GM23248 (cell line): ENCODE measurements at places on chromosomes 16 and 17. TPM values are rescaled to one million over a fixed set of nuclear protein-coding genes. Genes with fewer than 3 reads are reported as not detected.

DNA sequence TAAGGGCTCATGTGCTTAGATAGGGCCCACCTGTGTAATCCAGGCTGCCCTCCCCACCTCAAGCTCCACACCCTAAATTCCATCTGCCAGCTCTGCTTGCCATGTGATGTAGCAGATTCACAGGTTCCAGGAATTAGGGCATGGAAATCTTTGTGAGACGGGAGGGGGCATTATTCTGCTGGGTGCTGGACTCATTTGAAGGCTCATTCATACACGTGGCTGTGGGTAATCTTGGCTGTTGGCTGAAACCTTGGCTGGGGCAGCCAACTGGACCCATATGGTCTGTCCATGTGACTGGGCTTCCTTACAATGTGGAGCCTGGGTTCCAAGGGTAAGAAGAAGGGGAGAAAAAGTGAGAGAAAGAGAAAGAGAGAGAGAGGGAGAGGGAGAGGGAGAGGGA is 115.1 kb downstream of the CYLD start:
- H3K4me3 ChIP-seq = no peak overlapping the region
- no peaks in the 10 kb centered on the region for H3K27me3 ChIP-seq
- H3K4me1 ChIP-seq = peaks cover 2% of the 10 kb centered on the region
- no peaks in the 10 kb centered on the region for H3K36me3 ChIP-seq

DNA sequence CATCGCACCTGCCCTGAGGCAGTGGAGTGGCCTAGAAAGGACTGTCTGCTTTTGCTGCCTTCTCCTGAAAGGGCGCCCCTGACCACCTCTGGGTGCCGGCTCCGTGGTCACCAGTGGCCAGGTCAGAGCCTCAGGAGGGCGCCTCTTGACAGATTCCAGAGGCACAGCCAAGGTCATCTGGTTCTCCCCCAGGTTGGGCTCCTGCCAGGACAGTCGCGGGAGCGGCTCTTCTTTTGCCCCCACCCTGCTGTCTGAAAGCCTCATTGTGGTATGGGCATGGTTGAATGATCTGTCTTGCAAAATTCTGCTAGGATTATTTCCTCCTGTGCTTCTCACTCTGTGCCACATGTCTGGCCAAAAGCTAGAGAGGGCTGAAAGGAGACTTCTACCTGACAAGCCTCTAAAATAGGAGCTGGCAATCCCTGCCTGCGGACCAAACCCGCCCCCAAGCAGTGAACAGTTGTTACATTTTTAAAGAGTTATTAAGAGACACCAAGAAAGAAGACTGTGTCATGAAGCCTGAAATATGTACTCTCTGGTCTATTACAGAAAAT is 82.8 kb downstream of the SNX29 start:
- no peaks in the 10 kb centered on the region for H3K36me3 ChIP-seq
- no peak for DNase-seq
- no peaks in the 10 kb centered on the region for H3K27me3 ChIP-seq
- H3K4me3 ChIP-seq = no peak overlapping the region
- H3K27ac ChIP-seq = no peak overlapping the region

- no peak overlapping the region for H3K4me3 ChIP-seq
- no peak overlapping the region for H3K27ac ChIP-seq
- no peaks in the 10 kb centered on the region for H3K27me3 ChIP-seq
- no peak for DNase-seq
- H3K36me3 ChIP-seq = no peaks in the 10 kb centered on the region
- H3K4me1 ChIP-seq = no peaks in the 10 kb centered on the region
These were observed 1509.2 kb downstream of the CDH11 start for GRCh38 chr16:63612462-63613227.

Gene MSLN
- not detected in 2 replicates for total RNA-seq

Gene SNX11
- 10.5 and 14.7 TPM in 2 replicates for total RNA-seq

Gene MEOX1
- total RNA-seq = not detected in 2 replicates

DNA sequence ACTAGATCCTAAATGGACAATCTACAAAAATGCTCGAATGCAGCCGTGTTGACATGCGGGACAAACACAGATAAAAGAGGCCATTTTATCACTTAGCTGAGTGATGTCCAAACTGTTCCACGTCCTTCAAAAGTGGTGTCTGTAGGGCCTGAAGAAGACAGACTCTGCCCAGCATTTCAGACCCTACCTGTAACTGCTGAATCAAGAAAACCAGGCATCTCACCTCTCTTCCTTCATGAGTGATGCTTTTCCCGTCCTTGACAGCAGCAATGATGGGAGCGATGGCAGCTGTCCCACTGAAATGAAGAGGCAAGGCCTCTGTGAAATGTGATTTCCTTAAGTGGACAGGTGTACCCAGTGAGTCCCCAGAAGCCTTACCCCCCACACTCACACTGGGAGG is 12.3 kb downstream of the ELAC2 start:
- H3K27me3 ChIP-seq = no peaks in the 10 kb centered on the region
- no peaks in the 10 kb centered on the region for H3K4me1 ChIP-seq
- no peak overlapping the region for H3K27ac ChIP-seq
- H3K4me3 ChIP-seq = no peak overlapping the region
- DNase-seq = no peak
- peaks cover 44% of the 10 kb centered on the region for H3K36me3 ChIP-seq

GRCh38 chr16:11200592-11200991 is 55.4 kb downstream of the SOCS1 start:
- no peaks in the 10 kb centered on the region for H3K27me3 ChIP-seq
- H3K4me3 ChIP-seq = no peak overlapping the region
- no peaks in the 10 kb centered on the region for H3K36me3 ChIP-seq
- no peak overlapping the region for H3K27ac ChIP-seq
- no peak for DNase-seq

Gene KIF18B
- 1.4 and 2.1 TPM in 2 replicates for total RNA-seq

Gene PRR11
- 5.9 and 6.4 TPM in 2 replicates for total RNA-seq

Gene GNG13
- not detected in 2 replicates for total RNA-seq

GRCh38 chr17:63827801-63828221 is 348 bp upstream of the FTSJ3 start:
- no peaks in the 10 kb centered on the region for H3K27me3 ChIP-seq
- DNase-seq = no peak
- peaks cover 53% of the 10 kb centered on the region for H3K36me3 ChIP-seq
- peak overlapping the region; percentile 87 for H3K4me3 ChIP-seq
- H3K27ac ChIP-seq = peak overlapping the region; percentile 90

- H3K36me3 ChIP-seq = no peaks in the 10 kb centered on the region
- H3K4me3 ChIP-seq = no peak overlapping the region
- no peak for DNase-seq
- H3K4me1 ChIP-seq = peaks cover 16% of the 10 kb centered on the region
- H3K27ac ChIP-seq = no peak overlapping the region; the same call in 1 of the 2 replicates
- H3K27me3 ChIP-seq = 0 out of 2 replicates have a peak, but pooled peaks cover 4% of the 10 kb centered on the region
These were observed 18.2 kb downstream of the IGF2BP1 start for GRCh38 chr17:49015179-49015923.

GRCh38 chr17:80177986-80178595 is 8.3 kb downstream of the CARD14 start:
- no peak for DNase-seq
- H3K27ac ChIP-seq = no peak overlapping the region
- H3K4me3 ChIP-seq = no peak overlapping the region
- H3K4me1 ChIP-seq = no peaks in the 10 kb centered on the region
